CD4-positive, alpha-beta T cell treated with Interleukin-21 for 1 hour (primary cell): ENCODE measurements at places on chromosomes 3 and 15.

GRCh38 chr3:184355261-184356040 is 6.0 kb downstream of the CLCN2 start:
- DNase-seq = no peak

DNA sequence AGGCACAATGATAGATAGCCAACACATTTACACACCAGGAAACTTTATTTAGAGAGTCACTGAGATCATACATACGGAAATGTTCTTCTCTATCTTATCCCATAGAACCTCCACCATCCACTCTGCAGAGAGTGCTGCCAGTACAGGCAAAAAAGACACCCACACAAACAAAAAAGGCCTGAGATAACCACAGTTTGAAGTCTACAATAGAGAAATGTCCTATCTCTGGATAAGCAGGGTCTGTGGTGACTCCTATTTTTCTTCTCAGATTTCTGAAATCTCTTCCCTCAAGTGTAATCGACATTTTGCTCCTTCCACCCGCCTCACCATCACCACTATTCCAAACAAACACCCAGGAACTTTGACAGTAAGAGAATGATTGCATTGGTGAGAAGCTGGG is 413.9 kb upstream of the NR2F2 start:
- no peak for DNase-seq

- DNase-seq = no peak
Measured at GRCh38 chr3:70256566-70256965, 55.9 kb downstream of the MDFIC2 start.

DNA sequence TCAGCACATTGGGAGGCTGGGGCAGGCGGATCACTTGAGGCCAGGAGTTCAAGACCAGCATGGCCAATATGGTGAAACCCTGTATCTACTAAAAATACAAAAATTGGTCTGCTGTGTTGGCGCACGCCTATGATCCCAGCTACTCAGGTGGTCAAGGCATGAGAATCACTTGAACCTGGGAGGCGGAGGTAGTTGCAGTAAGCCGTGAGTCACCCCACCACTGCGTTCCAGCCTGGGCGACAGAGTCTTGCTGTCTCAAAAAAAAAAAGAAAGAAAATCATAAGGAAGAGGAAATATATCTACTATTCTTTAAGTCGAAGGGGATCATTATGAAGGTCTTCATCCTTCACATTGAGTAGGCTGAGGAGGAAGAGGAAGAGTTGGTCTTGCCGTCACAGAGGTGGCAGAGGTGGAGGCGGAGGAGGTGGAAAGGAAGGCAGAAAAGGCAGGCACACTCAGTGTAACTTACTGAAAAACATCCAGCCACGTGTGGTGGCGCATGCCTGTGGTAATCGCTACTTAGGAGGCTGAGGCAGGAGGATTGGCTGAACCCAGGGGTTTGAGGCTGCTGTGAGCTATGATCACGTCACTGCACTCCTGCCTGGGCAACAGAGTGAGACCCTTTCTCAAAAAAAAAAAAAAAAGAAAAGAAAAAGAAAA is 14.2 kb downstream of the CSK start:
- DNase-seq = no peak

DNA sequence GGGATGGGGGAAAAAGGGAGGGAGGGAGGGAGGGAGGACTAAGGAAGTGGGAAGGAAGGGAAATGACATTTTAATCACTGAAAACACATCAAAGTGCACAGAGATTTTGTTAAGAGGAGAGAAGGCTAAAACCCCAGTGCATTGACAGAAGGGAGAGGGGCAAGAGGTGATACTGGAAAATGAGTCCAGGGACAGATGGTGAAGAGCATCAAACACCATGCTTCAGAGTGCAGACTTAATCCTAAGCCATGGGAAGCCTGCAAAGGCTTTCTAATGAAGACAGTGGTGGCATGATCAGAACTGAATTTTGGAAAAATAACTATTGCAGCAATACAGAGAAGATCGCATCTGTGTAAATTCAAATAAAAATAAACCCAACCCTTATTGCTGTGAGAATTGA is 41.8 kb downstream of the HGD start:
- DNase-seq = no peak
